ENCODE measurements at places on chromosomes 4 and X.
A peak's percentile ranks its signal among the peaks of the same experiment; 100 is the strongest.

DNA sequence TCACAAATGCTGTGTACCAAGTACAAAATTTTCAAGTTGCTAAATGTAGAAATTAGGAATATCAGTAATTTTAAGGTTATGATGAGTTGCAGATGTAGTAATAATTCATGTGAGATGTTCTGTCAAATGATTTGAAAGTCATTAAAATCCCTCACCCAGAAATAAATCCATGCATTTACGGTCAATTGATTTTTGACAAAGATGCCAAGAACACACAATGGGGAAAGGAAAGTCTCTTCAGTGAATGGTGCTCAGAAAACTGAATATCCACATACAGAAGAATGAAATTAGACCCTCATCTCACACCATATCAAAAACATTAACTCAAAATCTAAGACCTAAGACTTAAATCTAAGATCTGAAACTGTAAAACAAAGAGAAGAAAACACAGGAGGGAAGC lies 12.9 kb upstream of the BMPR1B start:
- no peak for DNase-seq

GRCh38 chr4:181517491-181517890 lies 725.7 kb upstream of the TENM3 start:
- no peak for DNase-seq

- no peak for DNase-seq
Observed at GRCh38 chrX:110331444-110332030, 13.7 kb upstream of the AMMECR1 start.

- no peak for DNase-seq
Observed at GRCh38 chr4:85717847-85718246, 242.9 kb downstream of the ARHGAP24 start.

DNA sequence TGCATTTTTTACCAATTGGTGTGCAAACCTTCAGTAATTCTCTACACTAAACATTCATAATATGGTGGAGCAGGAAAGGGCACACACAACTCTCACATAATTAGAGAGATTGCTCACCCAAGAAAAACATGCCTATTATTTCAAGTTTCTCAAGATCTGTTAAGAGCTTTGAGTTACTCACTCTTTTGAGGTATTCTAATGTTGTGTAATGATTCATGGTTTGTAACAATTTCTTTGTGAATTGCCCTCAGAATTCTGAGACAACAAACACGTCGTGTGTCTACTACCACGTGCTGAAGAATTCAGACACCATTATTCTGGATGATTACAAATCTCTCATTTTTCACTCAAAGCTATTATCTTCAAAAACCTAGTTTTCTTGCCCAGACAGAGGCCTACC lies 82.8 kb downstream of the PDGFC start:
- no peak for DNase-seq

DNA sequence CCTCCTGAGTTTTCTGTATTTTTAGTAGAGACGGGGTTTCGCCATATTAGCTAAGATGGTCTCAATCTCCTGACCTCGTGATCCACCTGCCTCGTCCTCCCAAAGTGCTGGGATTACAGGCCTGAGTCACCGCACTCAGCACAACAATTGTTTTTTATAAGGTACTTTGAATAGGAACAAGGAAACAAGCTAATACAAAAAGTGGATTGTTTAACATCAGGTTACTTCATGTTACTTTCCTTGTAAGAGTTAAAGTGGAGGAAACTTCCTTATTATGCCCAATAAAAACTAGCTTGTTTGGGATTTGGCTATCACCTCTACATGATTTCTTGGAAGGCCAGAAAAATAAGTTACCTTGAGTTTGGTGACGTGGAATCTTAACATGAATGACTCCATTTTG lies 698.7 kb downstream of the CCSER1 start:
- no peak for DNase-seq

- peak; percentile 87 for DNase-seq
Observed at GRCh38 chrX:101348452-101349192, at the start of gene TIMM8A. TIMM8A (minus strand) TSS chrX:101348742; CDS start chrX:101348664, 78 bp downstream.

DNA sequence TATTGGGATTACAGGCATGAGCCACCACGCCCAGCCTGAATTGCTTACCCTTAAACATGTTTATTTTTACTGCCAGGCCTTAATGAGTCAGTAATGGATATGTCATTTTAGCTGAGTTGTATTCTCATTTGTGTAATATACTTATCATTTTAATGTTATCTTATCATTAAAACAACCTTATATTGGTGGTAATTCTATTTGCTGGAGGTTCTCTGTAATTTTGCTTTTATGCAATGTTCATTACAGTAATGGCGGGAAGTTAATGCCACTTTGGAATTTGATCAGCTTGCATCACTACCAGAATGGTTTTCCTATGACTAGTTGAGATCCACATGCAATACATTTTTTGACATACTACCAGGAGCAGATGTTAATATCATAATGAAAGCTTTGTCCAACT lies 6.3 kb upstream of the PGAM4 start:
- DNase-seq, result no peak

GRCh38 chrX:50827996-50828395 lies 14.0 kb upstream of the SHROOM4 start:
- DNase-seq, result no peak

DNA sequence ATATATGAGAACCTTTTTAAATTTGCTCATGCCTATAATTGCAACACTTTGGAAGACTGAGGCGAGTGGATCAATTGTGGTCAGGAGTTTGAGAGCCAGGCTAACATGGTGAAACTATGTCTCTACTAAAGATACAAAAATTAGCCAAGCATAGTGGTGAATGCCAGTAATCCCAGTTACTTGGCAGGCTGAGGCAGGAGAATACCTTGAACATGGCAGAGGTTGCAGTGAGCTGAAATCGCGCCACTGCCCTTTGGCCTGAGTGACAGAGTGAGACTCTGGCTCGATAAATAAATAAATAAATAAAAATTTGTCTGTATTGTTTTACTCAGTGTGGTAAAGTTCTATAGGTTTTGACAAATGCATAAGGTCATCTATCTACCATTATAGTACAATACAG lies 218.2 kb downstream of the ZC4H2 start:
- no peak for DNase-seq

GRCh38 chr4:88244816-88245579 lies 39.4 kb downstream of the PPM1K start:
- no peak for DNase-seq

GRCh38 chr4:13527981-13528820 lies 16.1 kb downstream of the NKX3-2 start:
- DNase-seq, result no peak

DNA sequence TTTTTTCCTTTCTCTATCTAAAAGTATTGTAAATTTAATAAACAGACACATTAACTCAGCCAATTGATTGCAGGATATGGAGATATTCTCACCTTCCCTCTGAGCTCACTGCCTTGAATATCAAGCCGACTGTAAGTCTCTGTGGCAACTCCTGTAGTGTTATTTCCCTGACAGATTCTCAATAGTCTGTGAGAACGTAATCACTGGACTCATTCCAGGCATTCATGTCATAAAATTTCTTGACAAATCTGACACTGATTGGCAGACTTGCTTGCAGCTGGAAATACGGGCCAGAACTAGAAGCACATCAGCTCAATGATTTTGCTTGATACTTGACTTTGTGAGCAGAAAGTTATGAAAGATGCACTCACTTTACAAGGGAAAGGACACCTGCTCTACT lies 29.6 kb downstream of the FAM47B start:
- no peak for DNase-seq

- DNase-seq, result no peak
Observed at GRCh38 chr4:987624-988513, 1.0 kb downstream of the IDUA start.

DNA sequence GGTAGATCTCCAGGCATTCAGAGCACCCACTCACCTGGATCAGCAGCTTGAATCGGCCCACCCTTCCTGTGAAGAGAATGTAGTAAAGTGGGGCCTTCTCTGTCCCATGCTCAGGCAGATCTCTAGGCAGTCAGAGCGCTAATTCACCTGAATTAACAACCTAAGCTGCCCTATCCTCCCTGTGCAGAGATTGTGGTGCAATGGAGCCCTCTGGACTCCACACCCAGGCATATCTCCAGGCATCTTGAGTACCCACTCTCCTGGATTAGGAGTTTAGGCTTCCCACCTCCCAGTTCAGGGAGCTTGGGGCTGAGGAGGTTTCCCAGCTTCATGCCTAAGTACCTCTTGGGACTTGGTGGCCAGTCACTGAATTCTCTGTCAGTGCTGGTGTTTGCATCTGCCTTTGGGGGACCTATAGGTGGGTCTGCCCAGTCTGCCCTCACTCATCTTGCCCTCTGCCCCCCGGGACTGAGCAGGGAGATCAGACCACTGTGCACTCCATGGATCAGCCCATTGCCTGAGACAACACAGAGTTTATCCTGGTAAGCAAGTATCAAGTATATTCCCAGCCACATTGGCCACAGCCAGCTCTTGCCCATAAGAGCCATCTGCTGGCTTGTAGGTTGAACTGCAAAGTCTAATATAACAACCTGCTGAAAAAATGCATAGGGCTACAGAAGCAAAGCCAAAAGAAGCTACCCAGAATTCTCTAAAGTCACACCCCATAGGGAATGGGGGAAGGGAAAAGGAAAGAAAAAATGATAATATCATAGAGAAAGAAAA lies 372.9 kb downstream of the KLHL13 start:
- DNase-seq, result no peak

DNA sequence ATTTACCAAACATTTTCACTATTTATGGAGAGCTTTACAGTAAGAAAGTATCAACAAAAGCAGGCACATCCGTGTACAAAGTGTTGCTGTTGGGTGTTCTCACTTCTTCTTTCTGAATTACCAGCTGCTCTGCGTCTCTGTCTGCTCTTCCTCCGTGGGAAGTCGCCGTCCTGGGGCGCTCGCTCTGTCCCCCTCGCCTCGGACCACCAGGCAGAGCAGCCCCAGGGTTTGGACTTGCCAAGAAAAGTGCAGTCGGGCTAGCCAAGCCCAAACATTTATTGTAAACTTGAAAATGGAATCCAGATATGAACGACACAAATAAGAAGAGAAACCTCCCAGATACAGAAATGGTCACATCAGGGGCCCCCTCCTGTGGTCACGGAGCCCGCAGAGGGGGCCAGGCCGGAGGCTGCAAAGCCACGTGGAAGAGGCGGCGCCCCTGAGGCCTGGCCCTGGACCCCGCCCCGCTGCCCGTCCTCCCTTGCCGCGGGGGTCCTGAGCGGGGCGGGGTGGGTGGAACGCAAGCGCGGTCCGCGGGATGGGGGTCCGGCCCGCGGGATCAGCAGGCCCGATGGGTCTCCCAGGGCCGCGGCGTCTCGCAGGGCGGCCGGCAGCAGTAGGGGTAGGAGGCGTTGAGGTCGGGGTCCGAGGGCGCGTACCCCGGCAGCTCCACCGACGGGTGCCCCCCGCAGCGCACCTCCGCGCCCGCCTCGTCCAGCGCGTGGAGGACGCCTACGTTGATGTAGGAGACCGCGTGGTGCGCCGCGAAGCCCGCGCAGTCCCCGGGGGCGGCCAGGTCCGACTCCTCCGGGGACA lies 1.5 kb downstream of the TMEM271 start:
- DNase-seq, result no peak

DNA sequence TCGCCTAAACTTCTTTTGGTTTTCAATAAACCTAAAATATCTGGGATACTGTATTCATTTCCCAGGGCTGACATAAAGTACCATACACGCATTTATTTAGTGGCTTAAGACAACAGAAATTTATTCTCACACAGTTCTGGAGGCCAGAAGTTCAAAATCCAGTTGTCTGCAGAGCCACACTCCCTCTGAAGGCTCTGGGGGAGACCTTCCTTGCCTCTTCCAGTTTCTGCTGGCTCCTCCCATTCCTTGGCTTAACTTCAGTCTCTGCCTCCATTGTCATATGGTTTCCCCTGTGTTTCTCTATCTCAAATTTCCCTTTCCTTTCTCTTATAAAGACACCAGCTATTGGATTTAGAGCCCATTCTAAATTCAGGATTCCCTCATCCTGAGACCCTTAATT lies 44.4 kb downstream of the NR3C2 start:
- no peak for DNase-seq

DNA sequence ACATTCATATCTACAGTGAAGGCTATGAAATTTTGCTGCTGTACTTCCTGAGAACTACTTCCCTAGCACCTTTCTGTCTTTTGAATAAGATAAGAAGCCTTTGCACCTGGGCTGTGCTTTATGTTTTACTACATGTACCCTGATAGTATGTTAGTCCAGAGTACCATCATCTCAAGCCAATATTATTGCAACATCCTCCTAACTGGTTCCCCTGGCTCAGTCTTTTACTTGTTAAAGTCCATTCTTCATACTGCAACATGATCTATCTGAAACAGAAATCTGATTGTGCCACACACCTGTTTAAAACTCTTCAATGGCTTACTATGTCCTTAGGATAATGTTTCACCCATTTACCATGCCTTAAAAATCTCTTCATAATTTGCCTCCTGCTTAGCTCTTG lies 102.3 kb downstream of the AGTR2 start:
- no peak for DNase-seq

DNA sequence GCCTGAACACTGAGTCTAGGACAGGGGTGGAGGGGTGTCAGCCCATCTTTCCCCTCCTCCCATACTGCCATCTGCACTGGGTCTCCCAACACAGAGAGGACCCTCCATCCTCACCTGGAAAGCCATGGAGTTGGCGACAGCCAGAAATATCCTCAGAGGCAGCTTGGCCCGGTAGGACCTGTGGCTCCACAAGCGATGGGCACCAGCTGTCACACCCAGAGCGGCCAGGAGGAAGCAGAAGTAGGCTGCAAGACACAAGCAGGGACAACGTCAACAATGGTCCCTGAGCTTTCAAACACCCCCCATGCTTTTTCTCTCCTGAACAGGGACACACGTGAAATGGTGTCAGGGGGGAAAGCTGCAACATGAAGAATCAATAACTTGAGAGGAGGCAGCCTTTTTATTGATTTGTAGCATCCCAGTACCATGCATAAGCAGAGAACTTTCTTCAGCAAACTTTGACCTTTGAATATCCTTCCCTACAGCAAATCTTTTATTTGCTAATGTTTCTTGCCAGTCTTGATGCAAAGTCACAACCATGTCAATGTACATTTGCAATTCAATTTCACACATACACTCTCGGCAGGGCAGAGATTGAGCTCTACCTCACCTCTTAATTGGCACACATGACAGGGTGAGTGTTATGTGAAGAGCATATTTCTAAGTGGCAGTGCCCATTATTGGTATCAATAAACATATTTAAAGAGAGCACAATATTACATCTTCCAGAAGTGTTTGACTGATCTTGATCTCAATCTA lies 93.2 kb downstream of the SCD5 start:
- DNase-seq, result no peak

GRCh38 chr4:103429283-103429682 lies 231.1 kb upstream of the CENPE start:
- no peak for DNase-seq

DNA sequence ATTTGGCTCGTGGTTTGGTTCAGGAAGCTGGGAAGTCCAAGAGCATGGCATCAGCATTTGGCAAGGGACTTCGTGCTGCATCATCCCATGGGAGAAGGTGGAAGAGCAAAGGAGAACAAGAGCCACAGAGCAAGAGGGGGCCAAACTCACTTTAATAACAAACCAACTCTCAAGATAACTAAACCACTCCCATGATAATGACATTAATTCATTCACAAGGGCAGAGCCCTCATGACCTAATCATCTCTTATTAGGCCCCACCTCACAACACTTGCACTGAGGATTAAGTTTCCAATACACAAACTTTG lies 113.4 kb upstream of the ATXN3L start:
- DNase-seq, result no peak
